ENCODE measurements at places on chromosomes 3 and 15.

- DNase-seq: no peak
Measured at GRCh38 chr3:51813539-51813938, 34.5 kb upstream of the IQCF6 start.

DNA sequence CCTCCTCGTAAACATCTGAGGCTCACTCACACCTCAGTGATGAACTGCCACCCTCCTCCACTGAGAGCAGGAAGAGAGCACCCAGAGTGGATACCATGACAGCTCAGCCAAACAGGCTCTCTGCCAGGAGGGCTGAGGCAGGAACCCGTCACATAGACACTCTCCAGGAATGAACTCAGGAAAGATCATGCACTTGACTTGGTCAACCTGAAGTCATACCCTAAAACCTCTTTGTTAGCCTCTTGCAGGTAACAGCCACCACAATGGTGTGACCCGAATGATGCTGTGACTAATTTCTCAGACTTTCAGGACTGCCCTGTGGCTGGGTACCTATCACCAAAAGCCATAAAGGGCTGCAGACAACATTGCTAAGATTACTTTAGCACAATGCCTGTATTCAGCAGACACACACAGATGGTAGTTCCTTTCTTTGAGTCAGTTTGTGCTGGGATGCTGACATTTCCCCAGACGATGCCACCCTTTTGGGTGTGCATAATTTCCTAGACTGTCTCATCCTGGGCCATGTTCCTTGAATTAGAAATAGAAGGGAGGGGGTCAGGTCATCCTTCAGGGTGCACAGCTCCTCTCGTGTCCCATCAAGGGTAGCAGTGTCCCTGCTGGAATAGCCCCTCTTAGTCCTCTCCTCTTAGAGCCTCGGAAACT lies 30.3 kb downstream of the CX3CR1 start:
- DNase-seq: no peak

- DNase-seq: no peak
Measured at GRCh38 chr3:159989973-159990846, 1.6 kb downstream of the IL12A start.

DNA sequence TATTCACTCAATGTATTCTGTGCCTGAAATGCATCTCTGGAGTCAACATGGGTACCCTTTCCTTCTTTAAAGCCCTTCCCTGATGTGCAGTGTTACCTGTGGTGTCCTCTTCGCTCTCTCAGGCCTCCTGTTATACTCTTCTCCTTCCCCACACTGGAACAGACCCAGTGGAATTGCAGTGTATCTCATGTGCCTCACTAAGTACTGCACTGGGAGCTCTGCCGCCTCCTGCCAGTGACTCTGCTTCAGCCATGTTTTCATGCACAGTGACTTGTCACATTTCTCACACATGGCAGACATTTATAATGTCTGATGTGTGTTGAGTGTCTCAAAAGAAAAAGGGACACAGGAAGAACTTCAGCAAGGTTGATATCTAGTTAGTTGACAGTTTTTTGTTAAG lies 191.0 kb downstream of the KLHL25 start:
- no peak for DNase-seq

DNA sequence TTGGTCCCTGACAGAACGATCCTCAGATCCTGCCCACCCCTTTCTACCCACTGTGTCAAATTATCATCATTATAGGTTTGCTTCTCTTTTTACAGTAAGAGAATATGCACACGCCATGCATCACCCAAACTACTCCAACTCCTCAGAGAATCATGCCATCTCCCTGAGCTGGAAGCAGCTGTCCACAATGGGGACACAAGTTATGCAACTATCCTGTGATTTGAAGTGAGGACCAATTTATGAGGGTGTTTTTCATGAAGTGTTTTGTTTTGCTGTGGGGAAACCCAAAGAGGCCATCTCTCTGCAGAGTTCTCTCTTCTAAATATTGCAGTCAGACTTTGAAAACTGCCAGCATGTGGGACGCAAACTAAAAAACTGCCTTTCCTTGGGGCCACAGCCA lies 35.8 kb upstream of the TNFSF10 start:
- DNase-seq: no peak

- DNase-seq: peak; percentile 5
Measured at GRCh38 chr3:64187065-64187959, 38.0 kb downstream of the PRICKLE2 start.

DNA sequence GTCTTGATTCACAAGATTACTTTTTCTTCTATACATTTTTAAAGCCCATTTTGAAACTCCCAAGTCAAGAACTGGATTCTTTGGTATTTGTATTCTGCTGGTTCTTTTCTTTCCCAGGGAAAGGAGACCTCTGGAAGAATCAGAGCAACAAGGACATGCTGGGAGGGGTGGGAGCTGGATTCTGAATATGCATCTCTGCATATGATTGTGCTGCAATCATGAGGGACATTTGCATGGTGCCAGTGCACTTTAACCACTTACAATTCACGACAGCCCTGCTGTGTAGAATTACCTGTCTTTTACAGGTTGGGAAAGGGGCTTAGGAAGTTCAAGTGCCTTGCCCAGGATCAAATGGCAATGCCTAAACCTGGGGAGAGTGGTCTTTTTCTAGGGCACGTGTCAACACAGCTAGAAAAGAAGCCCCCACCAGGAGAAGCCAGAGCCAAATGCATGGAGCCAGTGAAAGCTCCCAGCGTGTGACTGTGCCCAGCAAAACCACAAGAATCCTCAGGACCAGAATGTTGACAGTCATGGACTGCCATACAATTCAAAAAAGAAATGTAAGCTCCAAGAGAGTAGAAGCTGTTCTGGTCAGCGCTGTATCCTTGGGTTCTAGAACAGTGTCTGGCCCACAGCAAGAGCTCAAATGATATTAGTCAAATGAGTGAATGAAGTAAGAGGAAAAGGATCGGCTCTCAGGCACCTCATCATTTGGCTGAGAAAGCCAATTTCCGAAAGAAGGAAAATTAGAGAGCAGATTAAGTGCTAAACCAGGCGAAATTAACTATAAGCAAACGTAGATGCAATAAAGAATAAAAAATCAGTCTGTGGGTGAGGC lies 84.5 kb upstream of the MEF2A start:
- DNase-seq: no peak

- no peak for DNase-seq
Measured at GRCh38 chr15:57541271-57541670, 50.4 kb upstream of the MYZAP start.

DNA sequence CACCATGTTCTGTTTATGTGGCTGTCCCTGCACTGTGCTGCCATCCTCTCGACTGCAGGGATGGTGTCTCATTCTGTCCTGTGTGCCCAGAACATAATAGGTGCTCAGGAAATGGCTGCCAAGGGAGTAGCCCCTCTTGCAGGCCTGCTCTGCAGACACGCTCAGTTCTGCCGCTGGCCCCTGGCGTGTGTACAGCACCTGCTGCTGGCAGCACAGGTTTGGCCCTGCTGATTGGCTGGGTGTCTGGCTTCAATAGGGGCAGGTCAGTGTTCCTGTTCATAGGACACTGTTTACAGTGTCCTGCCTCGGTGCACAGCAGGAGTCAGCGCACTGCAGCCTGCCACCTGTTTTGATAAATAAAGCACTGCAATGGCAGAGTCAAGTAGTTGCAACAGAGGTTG lies 146.9 kb downstream of the DNAJB8 start:
- peak; percentile 57 for DNase-seq

GRCh38 chr3:71684757-71685386 lies 40.3 kb downstream of the EIF4E3 start:
- DNase-seq: no peak

- no peak for DNase-seq
Measured at GRCh38 chr15:94937242-94937641, 705.9 kb downstream of the MCTP2 start.

GRCh38 chr15:62802612-62803011 lies 239.9 kb upstream of the TPM1 start:
- no peak for DNase-seq

GRCh38 chr15:29789871-29790270 lies 32.4 kb downstream of the TJP1 start:
- DNase-seq: no peak

- no peak for DNase-seq
Measured at GRCh38 chr3:133506215-133506901, 67.1 kb upstream of the CDV3 start.
